ENCODE measurements at places on chromosomes 16 and 17.

- no peak for DNase-seq
These were observed 39.6 kb upstream of the RCVRN start for GRCh38 chr17:9944704-9945103.

- DNase-seq: no peak
These were observed 10.0 kb upstream of the GAA start for GRCh38 chr17:80091376-80091775.

DNA sequence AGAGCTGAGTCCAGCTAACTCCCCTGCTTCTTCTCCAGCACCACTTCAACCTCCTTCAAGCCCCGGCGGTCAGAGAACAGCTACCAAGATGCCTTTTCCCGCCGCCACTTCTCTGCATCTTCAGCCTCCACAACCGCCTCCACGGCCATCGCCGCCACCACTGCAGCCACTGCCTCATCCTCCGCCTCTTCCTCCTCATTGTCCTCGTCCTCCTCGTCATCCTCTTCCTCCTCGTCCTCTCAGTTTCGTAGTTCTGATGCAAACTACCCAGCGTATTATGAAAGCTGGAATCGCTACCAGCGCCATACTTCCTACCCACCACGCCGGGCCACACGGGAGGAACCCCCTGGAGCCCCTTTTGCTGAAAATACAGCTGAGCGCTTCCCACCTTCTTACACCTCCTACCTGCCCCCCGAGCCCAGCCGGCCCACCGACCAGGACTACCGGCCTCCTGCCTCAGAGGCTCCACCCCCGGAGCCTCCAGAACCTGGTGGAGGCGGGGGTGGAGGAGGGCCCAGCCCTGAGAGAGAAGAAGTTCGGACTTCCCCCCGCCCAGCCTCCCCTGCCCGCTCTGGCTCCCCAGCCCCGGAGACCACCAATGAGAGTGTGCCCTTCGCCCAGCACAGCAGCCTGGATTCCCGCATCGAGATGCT lies 7.1 kb downstream of the SETD1A start:
- DNase-seq: no peak

GRCh38 chr17:56594320-56595107 lies 1.0 kb downstream of the NOG start:
- DNase-seq: no peak

DNA sequence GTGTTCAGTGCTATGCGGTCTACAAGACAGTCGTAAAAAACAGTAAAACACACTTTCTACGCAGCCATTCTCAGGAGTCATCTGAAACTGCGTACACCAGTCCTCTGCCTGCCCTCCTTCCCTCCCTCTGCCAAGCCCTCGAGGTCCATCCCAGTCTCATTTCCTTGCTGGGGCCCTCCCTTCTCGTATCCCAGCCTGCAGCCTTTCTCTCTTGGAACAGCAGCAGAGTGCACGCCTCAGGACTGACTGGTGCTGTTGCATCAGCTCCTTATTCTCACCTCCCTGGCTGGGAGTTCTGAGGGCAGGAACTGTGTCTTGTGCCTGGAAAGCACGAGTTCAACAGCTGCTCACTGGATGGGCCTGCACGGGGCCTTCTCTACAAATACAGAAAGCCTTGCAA lies 12.5 kb downstream of the FAHD1 start:
- DNase-seq: no peak

- DNase-seq: no peak
These were observed 11.8 kb downstream of the METTL9 start for GRCh38 chr16:21611198-21611555.

DNA sequence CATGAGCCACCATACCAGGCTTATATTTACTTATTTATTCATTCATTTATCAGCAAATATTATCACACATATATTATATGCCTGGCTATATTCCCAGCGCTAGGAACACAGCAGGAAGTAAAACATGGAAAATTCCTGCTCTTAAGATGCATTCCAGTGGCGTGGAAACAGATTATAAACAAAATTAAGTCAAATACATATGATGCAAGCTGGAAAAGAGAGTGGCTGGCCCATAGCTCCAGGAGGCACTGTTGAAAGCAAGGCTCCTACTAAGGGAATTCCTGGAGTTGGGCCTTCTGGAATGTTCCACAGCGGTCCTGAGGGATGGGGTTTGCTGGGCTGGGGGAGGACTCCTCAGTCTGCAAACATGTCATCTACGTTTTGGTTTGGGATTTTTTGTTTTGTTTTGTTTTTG lies 18.4 kb downstream of the ADCY9 start:
- DNase-seq: no peak

GRCh38 chr16:85369741-85370528 lies 243.2 kb upstream of the GSE1 start:
- no peak for DNase-seq

DNA sequence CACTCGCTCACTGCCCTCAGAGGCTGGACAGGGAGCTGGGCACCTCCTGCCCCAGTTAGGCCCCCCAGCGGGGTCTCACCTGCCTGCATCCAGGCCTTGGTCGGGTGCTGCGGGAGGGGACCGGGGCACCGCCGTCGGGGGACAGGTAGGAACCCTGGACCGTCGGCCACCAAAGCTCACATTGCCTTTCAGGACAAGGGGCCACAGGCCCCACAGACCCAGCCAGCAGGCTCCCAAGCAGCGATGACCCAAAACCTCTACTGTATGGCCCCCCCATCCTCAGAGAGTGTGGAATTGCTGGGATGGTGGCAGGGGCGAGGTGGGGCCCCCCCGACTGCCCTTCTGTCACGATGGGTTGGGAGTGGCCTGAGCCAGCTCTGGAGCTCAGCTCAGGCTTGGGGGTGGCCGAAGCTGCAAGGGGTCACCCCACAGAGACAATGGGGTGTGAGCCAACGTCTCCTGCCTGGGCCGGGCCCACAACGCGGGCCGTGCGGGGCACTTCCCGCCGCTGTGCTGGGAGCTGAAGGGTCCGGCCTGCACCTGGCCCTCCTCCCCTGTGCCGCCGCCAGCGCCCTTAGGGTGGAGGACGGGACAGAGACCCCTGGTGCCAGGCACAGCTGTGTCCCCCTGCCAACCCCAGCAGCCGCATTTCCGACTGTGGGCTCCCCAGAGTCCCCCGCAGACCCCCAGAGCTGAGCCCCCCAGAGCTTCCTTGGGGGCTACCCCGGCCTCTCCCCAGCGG lies 498 bp downstream of the IGFALS start:
- no peak for DNase-seq

DNA sequence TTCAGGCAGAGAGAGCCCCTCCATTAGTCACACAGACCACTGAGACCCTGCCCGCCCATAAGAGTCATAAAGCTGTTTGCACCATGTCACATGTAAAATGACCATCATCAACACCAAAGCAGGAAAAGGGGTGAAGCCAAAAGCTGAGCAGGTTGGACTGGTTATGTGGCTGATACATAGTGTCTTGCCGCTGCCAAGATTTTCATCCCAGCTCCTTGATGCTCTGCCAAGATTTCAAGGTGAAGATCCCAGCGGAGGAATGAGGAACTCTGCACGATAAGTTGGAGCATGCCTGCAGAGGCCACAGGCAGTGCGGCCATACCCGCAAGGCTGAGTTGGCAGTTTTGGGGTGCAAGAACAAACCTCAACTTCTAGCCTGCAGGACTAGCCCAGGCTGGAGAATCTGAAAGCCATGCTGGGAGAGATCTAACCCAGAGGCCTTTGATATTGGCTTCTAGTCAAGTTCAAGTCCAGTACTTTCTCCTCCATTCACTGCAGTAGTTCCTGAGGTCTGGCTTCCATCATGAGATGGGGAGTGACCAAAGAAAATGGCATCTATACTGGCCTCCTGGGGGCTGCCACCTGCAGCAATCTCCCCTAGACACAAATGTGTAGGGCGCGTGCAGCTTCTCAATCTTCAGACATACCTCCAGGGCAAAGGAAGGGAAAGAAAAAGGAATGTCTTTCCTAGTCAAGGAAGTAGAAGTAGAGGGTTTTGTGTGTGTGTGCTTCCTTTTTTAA lies 79.7 kb upstream of the NOL11 start:
- DNase-seq: no peak

DNA sequence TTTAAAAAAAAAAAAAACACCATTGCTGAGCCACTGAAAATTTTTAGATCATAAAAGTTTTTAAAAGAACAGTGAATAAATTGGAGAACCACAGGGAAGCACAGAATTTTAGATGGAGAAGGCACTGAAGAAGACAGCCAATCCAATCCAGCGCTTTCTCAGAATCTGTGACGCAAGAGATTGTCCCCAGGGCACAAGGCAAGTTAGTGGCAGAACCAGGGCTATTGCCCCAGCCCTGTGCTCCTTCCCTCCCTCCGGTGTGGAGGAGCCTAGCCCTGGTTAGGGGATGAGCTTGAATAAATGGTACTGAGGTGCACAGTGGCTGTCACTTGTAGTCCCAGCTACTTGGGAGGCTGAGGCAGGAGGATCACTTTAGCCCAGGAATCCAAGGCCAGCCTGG lies 108.3 kb downstream of the ZNF423 start:
- no peak for DNase-seq

DNA sequence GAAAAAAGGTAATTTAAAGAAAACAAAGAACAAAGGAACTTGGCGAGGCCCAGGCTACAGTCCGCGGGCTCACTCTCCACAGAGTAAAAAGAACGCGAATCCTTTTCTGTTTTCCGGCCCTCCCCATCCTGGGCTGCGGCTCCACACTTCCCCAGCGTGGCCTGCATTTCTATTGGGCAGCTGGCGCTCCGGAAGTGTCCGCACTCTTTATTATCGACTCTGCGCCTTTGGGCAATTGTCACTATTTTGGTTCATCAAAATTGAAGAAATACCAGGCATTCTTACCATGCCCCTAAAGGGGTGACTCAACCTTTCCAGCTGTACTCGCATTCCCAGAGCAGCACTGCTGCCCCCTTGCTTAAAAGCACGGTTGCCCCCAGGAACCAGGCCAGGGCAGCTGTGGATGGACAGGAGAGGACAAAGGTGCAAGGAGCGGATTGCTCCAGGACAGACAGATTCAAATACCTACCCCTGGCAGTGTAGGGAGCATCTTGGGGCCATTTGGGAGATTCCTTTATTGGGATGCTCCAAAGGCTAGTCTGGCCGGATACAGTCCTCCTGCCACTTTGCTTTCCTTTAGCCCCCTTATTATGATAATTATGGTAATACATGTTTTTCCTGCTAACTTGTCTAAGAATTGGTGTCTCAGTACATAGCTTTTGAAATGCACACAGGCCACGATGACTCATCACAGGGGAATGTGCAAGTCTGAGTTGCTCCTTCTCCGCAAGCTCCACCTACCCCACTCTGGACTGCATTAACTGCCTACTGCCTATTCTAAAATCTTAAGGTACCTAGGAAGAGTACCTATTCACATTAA lies 985 bp upstream of the SLFN12 start:
- peak; percentile 82 for DNase-seq

DNA sequence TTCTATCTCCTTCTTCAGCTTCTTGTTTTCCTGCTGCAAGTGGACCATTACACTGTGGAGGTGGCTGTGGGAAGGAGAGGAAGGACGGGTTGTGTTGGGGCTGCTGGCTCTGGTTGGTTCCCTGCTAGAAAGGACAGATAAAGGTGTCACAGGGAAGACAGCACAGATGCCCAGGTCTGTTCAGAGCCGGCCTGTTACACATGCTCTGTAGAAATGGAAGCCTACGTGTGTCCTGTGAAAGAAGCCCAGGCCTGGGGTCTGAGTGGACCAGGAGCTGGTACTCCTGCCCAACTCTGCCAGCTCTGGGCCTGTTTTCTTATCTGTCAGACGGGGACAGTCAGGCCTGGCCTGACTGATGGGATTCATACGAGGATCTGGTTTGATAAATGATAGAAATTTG lies 26.4 kb downstream of the DHX38 start:
- DNase-seq: no peak

DNA sequence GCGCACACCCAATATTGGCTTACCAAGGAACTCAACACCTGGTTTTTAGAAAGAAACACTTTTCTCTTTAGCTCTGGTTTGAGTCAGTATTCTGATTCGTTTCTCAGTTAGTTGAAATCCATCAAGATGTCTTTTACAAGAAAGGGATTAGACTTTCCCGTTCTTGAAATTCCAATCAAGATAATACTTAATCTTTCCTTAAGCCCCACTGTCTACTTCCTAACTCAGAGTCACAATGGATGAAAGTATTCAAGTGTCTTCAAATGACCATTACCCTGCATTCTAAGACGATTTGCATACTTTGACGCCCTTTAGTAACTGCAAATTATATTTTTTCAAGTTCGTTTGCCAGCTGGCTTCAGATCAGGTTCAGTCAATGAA lies 189.8 kb downstream of the USP22 start:
- DNase-seq: no peak

- no peak for DNase-seq
These were observed 723 bp downstream of the TMEM186 start for GRCh38 chr16:8796469-8797363.

- DNase-seq: no peak
These were observed 13.9 kb upstream of the CES1 start for GRCh38 chr16:55846598-55847346.

DNA sequence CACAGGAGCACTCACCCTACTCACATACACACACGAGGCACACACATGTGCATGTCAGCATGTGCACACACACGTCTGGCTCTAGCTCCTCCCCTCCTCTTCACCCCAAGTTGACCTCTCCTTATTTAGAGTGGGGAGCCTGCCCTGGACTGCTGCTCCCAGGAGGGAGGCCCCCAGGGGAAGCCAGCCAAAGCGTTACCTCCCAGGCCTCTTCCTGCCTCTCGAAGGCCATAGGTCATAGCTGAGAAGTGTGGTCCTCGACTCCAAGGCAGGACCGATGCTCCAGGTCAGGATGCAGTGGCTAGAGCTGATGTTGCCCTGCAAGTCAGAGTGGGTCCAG lies 18.8 kb downstream of the POLR3K start:
- no peak for DNase-seq

- no peak for DNase-seq
These were observed 286.1 kb upstream of the KCNJ16 start for GRCh38 chr17:69788957-69789356.

GRCh38 chr17:9332132-9332494 lies 243.5 kb downstream of the STX8 start:
- DNase-seq: no peak

- DNase-seq: no peak
These were observed 138.1 kb downstream of the MSI2 start for GRCh38 chr17:57394375-57394774.

GRCh38 chr16:65070831-65071432 lies 50.9 kb downstream of the CDH11 start:
- DNase-seq: no peak

- no peak for DNase-seq
These were observed 76.5 kb downstream of the HELZ start for GRCh38 chr17:67168496-67168895.

DNA sequence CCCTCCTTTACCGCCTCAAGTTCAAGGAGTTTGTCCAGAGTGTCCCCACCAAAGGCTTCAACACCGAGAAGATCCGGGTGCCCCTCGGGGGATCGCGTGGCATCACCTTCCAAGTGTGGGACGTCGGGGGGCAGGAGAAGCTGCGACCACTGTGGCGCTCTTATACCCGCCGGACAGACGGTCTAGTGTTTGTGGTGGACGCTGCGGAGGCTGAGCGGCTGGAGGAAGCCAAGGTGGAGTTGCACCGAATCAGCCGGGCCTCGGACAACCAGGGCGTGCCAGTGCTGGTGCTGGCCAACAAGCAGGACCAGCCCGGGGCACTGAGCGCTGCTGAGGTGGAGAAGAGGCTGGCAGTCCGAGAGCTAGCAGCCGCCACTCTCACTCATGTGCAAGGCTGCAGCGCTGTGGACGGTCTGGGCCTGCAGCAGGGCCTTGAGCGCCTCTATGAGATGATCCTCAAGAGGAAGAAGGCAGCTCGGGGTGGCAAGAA lies 1.1 kb downstream of the ARL4D start:
- DNase-seq: no peak

Measured in left kidney (tissue), 8 donors.